ENCODE measurements at places on chromosomes 11 and 22. TPM values are rescaled to one million over a fixed set of nuclear protein-coding genes. Genes with fewer than 3 reads are reported as not detected.

Gene ZNF214
- total RNA-seq: 0.39 TPM

Gene C11orf86
- total RNA-seq: not detected

Gene KCNQ1
- total RNA-seq: 2.3 TPM

Gene OR4A16
- not detected for total RNA-seq

Gene ANAPC15
- total RNA-seq: 36.7 TPM

Gene UPK3A
- total RNA-seq: 1.1 TPM

Gene RFPL2
- not detected for total RNA-seq

Gene INPP5J
- total RNA-seq: 2.5 TPM

Gene CTR9
- total RNA-seq: 22.4 TPM

DNA sequence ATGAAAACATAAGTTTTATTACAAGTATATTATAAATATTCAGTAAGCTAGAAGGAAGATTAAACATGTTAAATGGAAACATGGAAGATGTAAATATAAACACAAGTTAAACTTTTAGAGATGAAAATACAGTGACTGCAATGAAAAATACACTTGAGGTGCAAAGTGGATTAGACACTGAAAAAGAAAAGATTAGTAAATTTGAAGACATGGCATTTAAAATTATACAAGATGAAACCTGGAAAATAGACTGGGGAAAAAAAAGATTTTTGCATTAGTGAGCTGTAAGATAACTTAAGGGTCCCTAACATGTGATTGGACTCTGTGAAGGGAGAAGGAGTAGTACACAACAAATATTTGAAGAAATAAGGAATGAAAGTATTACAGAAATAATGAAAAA lies 33.3 kb downstream of the ELP4 start:
- DNase-seq: no peak

GRCh38 chr22:17797721-17798559 lies 23.7 kb upstream of the BID start:
- no peak for DNase-seq

DNA sequence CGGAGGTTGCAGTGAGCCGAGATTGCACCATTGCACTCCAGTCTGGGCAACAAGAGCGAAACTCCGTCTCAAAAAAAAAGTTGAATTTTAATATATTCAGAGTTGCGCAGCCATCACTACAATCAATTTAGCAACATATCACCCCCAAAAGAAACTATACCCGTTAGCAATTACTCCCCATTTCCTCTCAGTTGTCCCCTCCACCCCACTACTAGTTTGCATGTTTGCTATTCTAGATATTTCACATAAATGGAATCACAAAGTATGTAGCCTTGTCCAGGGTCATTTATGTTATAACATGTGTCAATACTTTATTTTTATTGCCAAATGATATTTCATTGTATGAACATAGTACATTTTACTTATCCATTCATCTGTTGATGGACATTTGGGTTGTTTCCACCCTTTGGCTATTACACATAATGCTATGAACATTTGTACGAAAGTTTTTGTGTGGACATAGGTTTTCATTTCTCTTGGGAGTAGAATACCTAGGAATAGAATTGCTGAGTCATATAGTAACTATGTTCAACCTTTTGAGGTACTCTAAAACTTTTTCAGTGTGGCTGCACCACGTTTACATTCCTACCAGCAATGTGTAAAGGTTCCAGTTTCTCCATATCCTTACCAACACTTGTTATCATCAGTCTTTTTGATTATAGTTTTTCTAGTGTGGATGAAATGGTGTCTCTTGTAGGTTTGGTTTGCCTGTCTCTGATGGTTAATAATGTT lies 2.2 kb downstream of the ZNF143 start:
- DNase-seq: no peak

DNA sequence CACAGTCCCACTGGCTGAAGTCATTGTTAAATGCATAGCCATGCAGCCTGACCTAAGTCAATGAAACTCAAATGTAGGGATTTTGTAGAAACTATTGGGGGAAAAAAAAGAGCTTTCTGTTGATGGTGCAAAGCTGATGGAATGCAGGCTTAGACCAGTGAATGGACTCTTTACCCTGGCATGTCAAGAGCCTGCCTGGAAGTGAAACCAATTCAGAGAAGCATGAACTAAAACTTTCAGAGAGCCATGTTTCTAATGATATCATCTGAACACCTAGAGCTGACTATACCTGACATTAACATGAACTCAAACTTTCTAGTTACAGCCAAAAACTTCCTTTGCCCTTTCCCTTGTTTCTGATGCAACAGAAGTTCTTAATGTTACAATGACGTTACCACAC lies 89.0 kb downstream of the APIP start:
- DNase-seq: no peak

DNA sequence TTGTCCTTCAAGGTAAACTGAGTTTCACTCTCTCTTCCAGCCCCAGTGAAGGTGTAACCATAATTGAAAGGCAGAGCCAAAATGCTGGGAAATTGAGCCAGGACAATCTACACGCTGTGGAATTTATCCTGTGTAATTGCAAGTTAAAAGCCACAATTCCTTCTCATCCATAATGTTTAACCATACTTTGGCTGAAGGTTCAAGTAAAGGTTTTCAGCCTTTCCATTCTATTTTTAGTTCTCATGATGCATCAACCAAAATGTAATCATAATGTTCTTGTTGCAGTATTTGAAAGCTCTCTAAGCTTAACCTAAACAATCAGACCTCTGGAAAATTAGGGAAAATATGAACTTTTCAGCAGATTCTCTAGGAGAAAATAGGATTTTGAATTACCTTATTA lies 14.0 kb upstream of the ARHGAP42 start:
- DNase-seq: no peak

DNA sequence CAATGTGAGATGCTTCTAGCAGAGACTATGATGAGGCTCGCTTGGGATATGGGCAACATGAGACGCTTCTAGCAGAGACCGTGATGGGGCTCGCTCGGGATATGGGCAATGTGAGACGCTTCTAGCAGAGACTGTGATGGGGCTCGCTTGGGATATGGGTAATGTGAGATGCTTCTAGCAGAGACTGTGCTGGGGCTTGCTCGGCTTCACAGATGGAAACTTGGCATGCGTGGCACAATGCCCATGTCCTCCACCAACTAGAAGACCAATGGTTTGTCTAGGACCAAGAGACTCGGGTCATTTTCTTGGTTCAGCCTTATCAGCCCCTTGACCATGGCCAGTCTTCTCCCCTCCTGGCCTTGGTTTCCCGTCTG lies 7.1 kb downstream of the MYEOV start:
- DNase-seq: no peak

DNA sequence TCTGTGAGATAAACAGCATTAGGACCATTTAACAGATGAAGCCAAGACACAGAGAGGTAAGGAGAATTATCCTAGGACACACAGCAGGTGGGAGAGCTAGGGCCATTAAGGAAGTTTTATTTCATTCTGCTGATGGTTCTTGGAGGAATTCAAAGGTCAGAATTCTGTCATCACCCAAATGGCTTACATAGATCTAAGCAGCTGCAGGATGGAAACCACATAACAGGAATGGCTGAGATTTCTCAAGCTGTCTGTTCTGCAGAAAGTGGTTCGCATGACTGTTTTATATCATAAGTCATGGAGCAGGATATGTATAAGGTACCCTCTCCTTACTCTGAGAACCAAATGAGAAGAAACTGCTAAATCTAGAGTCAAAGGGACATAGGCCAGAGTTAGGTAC lies 163.2 kb upstream of the NARS2 start:
- DNase-seq: no peak

DNA sequence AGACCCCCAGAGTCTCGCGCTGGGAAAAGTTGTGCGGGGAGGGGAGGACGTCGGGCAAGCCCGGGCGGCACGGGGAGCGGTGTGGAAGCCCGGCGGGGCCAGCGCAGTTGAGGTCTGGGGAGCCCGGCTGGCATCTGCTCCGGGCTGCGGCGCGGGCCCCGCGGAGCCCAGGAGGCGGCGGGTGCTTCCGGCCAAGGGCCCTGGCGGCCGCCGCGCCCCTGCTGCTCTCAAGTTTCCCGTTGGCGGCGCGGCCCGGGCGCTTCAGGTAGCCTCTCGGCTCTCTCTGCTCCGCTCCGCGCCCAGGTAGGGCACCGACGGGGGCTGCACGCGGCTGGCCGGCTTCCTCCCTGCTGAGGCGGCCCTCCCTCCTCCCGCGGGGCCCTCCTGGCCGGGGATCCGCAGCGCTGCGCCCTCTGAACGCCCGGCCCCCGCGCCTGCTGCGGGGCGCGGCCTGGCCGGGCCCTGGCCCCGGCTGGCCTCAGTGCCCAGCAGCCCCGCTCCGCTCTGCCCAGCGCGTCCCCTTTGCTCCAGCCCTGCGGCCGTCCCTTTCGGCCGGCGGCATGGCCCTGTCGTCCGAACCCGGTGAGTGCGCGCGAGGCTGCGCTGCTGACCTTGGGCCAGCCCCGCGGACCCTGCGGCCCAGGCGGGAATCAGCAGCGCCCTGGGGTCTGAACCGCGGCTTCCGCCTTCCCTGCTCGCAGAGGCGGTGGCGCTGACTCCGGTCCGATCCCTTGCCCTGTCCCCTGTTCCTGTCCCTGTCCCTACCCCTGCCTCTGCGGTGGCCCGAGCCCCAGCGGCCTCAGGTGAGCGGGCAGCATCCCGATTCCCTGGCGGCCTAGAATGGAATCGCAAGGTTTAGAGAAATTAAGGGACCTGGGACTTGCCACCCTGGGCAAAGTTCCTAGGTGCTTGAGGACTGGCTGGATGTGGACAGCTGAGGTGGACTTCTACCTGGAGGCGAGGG lies 4.3 kb upstream of the AMPD3 start:
- peak; percentile 41 for DNase-seq

GRCh38 chr22:41659941-41660340 lies 28.7 kb downstream of the SNU13 start:
- DNase-seq: no peak

DNA sequence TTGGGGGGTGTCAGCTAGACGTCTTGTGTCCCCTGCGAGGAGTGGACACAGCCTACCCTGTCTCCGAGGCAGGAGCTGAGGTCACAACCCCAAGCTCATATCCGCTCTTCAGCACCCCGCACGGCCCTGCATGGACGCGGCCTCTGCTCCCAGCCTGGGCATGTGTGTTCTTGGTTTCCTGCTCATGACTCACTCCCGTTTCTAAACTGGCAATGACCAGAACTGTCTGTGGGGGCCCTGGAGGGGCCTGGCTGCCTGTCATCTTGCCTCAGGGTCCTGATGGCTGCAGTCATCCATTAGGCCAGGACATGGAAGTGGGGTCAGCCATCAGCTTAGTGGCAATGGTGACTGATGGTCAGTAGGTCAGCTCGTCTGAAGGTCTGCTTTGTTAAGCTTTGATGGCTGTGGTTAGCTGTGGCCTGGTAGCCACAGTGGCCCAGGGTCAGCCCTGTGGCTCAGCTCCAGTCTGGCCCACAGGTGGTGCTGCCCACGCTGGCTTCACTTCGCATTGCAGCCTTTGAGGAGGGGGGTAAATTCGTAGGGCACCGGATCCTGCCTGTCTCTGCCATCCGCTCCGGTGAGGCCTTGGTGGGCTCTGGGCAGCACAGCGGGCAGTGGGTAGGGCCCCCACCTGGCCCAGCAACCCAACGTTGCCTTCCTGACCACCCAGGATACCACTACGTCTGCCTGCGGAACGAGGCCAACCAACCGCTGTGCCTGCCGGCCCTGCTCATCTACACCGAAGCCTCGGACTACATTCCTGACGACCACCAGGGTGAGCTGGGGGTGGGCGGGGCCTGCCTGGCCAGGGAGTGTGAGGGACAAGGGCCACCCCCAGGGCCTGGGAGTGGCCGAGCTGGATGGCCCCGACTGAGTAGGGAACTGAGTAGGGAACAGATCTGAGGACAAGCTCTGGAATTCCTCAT lies 12.0 kb downstream of the PLCB3 start:
- DNase-seq: peak; percentile 46

DNA sequence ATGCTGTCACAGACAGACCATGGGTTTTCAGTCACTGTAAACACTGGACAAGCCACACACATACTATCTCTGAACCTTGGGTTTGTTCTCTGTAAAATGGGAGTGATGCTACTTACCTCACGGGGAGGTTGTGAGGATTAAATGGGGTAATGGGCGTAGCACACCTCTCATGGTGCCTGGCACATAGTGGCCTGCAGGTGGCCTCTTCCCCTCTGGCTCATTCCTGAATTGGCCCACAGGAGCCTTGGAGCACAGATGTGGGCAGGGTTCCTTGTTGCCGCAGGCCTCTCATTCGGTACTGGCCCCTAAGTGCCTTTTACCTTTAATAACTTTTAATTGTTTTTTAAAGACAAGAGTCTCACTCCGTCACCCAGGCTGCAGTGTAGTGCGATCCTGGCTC lies 11.7 kb downstream of the MICAL2 start:
- DNase-seq: no peak

GRCh38 chr11:66325263-66325671 lies 8.4 kb upstream of the CD248 start:
- DNase-seq: no peak

DNA sequence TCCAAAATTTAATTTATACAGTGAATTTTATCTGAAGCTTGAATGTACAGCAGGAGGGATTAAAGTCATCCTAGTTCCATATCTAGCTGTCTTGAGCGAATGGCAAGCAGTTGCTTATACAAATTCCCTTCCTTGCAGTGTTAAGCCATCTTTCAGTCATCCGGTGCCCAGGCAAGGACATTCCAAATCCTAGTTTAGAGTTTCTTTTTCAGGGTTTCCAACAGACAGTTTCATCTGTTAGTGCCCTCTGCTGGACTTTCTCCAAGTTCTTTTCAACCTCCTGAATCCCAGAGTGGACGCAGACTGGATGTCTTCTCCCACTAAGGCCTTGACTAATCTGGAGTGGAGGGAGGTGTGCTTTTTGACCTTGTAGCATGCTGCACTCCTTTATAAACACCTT lies 45.4 kb downstream of the GRAMD1B start:
- DNase-seq: no peak

Measured in psoas muscle (tissue), 8 donors.